GM04503 (cell line): ENCODE measurements at places on chromosomes 1 and 21.
A peak's percentile ranks its signal among the peaks of the same experiment; 100 is the strongest.

GRCh38 chr1:228318823-228319241 lies 87.8 kb downstream of the TRIM11 start:
- DNase-seq, result no peak

DNA sequence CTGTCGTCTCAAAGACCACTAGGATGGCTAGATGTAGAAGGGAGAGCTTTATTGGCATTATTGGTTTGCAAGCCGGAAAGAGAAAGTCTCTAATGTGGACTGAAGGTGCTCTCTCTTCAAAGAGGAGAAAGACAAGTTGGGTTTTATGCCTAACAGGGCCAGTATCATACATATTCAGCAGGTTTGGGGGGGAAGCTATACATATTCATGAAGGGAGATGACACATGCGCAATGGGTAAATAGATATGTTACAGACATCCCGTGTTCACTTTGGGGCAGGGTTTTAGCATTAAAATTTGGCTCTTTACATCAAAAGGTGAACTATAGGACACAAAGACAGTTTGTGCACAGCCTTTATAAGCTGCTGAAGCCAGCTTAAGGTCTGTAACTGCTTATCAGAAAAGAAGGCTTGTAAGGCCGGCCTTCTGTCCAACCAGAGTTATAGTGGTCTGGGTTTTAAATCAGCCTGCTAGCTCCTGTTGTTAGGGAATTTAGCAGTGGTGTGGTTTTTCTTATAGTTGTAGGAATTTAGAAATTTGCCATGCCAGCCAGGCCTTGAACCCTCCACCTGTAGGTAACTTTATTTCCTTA lies 46.5 kb upstream of the LRRN2 start:
- DNase-seq, result no peak

- DNase-seq, result no peak
Observed at GRCh38 chr1:111561328-111561727, 57.9 kb upstream of the ADORA3 start.

DNA sequence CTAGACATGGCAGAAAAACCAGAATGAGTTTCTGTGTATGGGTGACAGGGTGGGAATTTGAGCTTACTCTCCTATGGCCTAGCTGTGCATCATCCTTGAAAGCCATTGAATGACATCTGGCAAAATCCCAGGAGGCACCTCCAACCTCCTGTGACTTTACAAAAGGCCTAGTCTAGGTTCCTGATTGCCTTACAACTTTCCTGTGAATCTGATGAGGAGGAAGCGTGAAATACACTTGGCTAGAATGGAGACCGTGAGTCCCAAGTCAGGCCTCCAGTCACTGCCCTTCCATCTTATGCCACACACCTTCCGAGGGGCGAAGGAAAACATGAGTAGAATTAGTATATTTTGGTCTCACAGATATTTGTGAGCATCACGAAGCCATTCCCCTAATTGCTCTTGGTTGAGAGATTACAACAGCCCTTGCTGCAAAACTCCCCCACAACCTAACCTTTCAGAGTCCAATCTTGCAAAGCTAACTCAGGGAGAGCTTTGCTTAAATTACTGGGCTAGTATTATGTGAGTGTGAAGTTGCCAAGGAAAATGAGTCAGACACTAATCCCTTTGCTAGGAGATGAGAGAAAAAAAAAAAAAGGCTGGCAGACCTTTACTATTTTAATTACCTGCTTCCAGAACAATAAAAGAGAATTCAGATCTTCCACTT lies 36.3 kb upstream of the PAXBP1 start:
- peak; percentile 44 for DNase-seq

- no peak for DNase-seq
Observed at GRCh38 chr1:155320661-155321617, at the start of gene RUSC1. RUSC1 (plus strand) TSS chr1:155320894; CDS start chr1:155321774, 880 bp downstream.

- peak; percentile 77 for DNase-seq
Observed at GRCh38 chr21:39681845-39682244, 63.1 kb upstream of the IGSF5 start.

DNA sequence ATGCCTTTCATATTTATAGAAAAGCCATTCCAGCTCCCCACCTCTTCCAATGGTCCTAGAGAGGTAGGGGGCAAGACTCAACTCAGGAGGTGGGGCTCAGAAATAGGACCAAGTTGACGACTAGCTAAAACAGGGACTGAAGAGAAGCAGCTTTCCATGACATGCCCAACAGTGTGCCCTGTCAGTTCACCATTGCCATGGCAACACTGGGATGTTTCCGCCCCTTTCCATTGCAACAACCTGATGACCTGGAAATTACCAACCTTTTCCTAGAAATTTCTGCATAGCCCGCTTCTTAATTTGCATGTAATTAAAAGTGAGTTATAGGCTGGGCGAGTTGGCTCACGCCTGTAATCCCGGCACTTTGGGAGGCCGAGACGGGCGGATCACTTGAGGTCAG lies 22.4 kb upstream of the INTS3 start:
- DNase-seq, result no peak
